Stimulated activated CD4-positive, alpha-beta T cell treated with anti-CD3 and anti-CD28 coated beads, Interleukin-15, amount 100 ng/mL, for 1 hour (primary cell): ENCODE measurements at places on chromosomes 3 and 15.

DNA sequence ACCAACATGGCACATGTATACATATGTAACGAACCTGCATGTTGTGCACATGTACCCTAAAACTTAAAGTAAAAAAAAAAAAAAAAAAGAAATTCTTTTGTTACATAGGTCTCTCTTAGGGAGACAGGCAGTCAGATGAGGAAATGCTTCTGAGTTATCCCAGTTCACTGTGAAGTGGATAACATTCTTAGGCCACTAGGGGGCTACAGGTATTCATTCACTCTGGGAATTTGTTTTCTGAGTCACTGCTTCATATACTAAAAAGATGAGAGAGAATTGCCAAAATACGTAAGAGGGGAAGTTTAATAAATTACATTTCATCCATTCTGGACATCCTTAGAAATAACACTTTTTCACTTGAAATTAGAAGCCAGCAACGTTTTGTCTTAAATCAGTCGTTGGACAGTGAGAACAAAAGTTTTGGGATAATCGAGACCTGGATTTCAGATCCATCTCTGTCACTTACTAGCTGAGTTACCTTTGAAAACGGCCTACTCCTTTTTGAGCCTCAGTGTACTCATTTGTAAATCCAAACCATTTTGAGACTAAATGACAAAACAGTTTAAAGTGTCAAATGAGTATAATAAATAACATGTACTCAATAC lies 738.4 kb upstream of the ALCAM start:
- DNase-seq, result no peak

GRCh38 chr3:154844863-154845262 lies 235.3 kb upstream of the MME start:
- DNase-seq, result no peak

DNA sequence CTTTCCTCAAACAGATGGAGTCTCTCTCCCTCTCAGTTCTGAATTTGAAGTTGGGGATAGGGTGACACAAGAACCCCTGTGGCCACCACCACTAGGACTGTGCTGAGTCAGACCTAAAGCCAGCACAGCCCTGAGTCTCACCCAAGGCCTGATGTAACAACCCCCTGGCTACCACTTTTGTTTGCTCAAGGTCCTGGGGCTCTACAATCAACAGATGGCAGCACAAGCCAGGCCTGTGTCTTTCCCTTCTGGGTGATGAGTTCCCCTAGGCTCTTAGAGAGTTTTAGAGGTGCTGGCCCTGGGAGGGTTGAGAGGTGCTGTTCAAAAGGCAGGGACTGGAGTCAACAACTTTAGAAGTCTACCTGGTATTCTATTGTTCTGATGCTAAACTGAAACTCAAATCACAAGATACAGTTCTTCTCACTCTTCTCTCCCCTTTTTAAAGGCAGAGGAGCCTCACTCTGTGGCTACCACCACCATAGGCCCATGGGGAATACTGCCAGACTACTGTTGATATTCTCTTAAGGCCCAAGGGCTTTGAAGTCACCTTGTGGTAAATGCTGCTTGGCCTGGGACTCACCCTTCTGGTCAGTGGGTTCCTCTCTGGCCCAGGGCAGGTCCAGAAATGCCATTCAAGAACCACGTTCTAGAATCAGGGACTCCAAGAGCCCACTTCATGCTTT lies 6.5 kb downstream of the OR5K4 start:
- no peak for DNase-seq

DNA sequence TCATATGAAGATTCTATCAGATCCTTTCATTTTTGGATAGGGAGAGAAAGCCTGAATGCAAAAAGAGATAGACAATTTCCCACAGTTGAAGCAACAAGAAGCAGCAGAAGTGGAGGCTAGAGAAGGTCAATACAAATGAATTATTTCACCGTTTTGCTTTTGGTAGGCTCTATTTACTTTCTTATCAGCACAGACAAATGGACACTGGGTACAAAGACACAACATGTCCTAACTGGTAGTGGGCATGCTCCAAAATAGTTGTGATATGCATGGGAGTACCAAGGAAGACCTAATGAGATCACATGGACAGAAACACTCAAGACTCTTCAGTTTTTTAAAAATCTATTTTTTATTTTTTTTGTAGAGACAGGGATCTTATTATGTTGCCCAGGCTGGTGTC lies 99.4 kb downstream of the XRN1 start:
- no peak for DNase-seq

GRCh38 chr3:150913133-150913922 lies 8.1 kb upstream of the MINDY4B start:
- no peak for DNase-seq

GRCh38 chr3:51966922-51967383 lies 301 bp downstream of the PCBP4 start:
- no peak for DNase-seq

- DNase-seq, result no peak
Measured at GRCh38 chr3:66854601-66855151, 143.4 kb upstream of the KBTBD8 start.

- no peak for DNase-seq
Measured at GRCh38 chr3:177352424-177352823, 155.1 kb upstream of the TBL1XR1 start.

- DNase-seq, result no peak
Measured at GRCh38 chr3:9079676-9080075, 116.4 kb upstream of the RAD18 start.

GRCh38 chr3:102132370-102132769 lies 283.1 kb downstream of the NFKBIZ start:
- no peak for DNase-seq

DNA sequence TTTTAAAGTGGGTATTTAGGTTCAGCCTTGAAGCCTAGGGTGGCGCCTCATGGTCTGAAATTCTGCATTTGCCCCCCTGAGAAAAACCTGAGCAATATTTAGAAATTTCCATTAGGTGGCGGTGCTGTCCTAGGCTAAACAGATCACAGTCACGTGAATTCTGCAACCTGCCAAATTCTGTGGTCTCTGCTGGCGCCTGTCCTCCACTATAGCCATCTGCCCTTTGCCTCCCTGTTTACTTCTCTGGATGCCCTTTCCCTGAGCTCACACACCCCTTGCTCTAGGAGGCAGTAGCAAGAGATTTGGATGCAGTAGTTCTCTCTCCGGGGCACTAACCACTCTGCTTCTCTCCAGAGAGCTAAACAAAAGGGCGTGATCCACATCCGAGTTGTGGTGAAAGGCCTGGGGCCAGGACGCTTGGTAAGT lies 9.1 kb downstream of the MRPS11 start:
- no peak for DNase-seq

DNA sequence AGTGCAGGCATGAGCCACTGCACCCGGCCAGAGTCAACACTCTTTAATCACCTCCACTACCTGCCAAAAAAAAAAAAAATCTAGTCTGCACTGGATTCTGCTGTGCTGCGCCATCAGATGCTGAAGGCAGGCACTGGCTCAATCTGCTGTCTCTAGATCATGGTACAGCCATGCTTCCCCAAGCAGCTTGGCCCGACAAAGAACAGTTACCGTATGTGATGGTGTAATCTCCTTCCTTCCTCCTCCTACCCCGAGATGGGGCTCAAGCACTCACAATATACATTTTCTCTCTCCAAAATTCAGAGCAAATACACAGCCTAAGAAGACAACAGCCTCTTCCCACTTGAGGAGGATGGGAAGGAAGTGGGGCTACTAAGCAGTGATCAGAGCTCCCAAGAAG lies 45.1 kb downstream of the DAPK2 start:
- no peak for DNase-seq

- no peak for DNase-seq
Measured at GRCh38 chr3:183370391-183370790, 58.0 kb downstream of the MCF2L2 start.

- DNase-seq, result no peak
Measured at GRCh38 chr15:52112203-52112750, 298 bp downstream of the BCL2L10 start.

DNA sequence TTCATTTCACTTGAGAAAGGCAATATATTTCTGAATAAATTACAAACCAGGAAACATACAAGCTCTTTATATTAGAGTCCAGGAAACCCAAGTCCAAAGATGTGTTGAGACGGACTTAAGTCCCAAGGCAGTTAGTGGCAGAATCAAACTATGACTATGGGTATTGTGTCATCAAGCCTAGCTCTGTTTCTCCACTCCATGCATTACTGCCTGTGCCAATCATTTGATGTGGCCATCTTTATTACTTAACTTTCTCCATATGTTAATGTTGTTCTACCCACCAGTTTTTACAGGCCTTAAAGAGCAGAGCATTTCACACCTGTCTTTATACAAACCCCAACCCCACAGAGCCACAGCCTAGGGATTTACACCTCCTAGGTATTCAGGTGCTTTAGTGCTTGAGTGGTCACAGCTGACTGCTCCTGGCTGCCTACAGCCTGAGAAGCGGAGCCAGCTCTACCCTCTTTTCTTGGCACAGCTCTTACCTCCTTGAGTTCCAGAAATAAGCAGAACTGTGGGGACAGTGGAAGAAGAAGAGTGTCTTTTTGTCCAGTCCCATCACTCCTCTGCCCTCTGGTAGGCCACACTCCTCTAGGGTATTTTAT lies 92.1 kb downstream of the DTWD1 start:
- no peak for DNase-seq

DNA sequence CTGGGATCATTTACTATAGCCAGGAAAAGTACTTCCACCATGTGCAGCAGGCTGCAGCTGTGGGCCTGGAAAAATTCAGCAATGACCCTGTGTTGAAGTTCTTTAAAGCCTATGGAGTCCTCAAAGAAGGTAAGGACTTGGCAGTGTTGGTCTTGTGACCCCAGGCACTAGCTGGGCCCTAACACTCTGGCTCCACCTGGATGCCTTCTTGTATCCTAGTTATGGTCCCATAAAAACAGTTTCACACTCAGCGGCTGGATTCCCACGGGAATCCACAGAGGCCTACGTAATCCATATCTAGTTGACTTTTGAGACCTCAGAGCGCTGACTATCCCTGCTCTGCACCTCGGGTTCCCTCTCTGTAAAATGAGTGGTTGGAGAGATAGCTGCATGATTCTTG lies 1.6 kb downstream of the TTC21A start:
- no peak for DNase-seq

DNA sequence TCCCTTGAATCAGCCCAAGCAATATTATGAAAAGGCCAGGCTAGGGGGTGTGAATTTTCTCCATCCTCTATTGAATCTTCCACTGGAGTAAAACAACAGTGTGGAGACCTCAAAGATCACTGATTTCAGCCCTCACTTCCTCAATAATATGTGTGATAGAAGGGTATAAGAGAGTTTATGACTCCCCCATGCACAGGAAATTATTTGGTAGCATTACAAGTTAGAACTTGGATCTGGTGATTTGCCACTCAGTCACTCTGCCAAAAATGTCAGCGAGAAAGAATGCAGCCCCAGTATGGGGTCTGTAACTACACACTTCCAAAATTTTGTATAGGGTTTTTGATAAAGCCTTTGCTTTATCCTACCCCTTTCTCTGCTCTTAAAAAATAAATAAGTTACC lies 81.0 kb upstream of the KCNMB2 start:
- DNase-seq, result no peak

- no peak for DNase-seq
Measured at GRCh38 chr3:145079436-145079835, 1081.5 kb downstream of the PLOD2 start.

DNA sequence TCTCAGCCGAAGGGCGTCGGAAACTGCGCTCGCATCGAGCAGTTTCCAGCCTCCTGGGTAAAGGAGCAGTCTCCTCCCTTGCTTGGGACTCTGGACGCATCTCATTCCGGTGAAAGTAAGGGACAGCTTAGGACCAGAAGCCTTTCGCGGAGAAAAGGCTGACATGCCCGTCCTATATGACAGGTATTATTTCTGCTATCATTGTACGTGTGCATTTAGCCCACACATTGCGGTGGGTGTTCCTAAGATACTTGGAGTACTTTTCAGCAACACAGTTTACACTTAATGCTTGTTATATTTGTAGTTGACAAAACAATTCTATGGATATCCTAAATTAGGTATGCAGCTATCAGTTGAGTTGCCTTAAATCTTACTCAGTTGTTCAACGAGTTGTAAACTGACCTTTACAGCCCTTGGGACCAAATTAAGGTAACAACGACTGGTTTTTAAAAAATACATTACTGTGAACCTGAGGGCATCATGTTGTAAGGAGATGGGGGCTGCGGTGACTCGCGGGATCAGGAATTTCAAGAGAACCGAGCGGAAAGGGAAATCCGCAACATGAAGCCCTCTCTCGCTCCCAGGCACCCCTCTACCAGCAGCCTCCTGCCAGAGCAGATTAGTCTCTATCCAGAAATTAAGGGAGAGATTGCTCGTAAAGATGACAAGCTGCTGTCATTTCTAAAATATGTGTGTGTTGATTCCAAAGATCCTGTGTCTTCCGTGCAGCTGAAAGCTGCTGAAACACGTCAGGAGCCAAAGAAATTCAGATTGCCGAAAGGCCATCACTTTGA lies 632 bp upstream of the COPS2 start:
- no peak for DNase-seq

DNA sequence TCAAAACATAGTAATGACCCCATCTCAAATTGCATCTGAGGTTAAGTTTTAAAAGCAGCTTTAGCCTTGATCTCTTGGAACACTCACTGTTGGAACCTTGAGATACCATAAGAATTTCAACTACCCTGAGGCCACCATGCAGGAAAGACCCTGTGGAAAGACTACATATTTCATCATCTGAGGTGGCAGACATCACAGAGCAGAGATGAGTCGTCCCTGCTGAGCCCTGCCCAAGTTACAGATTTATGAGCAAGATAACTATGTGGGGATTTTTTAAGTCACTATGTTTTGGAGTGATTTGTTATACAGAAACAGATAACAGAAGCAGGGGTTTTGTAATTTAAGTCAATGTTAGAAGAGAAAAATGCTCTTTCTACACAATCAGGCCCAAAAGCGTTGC lies 168.4 kb downstream of the STAC start:
- no peak for DNase-seq

DNA sequence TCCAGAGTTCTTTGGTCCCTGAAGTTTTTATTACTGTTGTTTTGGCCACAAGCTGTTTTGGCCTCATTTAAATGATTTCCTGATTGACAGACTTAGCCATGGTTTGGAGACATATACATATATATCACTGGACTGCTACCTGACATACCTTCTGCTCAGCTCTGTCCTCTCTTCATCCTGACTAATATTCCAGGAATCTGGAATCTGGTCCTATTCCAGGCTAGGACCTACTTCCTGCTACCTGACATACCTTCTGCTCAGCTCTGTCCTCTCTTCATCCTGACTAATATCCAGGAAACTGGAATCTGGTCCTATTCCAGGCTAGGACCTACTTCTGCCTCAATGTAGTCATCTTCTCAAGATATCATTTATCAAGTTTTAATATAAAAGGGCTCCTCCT lies 724.4 kb upstream of the ROBO1 start:
- DNase-seq, result no peak

GRCh38 chr3:52782412-52783210 lies 5.2 kb downstream of the ITIH1 start:
- no peak for DNase-seq

GRCh38 chr3:44509393-44509921 lies 32.0 kb upstream of the ZNF445 start:
- DNase-seq, result no peak
